ENCODE measurements at places on chromosomes 6 and 20. TPM values are rescaled to one million over a fixed set of nuclear protein-coding genes. Genes with fewer than 3 reads are reported as not detected.

GRCh38 chr6:149766156-149766769, 16.7 kb downstream of the PCMT1 start:
- no peak for DNase-seq

DNA sequence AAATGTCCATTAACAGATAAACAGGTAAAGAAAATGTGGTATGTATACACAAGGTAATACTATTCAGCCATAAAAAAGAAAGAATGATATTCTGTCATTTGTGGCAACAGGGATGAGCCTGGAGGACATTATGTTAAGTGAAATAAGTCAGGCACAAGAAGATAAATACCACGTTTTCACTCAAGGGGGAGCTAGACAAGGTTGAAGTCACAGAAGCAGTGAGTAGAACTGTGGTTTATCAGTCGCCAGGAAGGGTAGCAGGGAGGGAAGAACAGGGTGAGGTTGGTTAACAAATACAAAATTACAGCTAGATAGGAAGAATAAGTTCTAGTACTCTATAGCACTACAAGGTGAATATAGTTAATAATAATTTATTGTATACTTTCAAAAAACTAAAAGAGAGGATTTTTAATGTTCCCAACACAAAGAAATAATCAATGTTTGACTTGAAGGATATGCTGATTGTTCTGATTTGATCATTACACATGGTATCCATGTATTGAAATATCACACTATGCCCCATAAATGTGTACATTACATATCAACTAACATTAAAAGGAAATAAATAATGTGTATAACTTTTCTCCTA, 21.1 kb downstream of the RTN4IP1 start:
- DNase-seq = no peak

GRCh38 chr6:41536795-41537758, 9.1 kb upstream of the FOXP4 start:
- DNase-seq = peak; percentile 17

DNA sequence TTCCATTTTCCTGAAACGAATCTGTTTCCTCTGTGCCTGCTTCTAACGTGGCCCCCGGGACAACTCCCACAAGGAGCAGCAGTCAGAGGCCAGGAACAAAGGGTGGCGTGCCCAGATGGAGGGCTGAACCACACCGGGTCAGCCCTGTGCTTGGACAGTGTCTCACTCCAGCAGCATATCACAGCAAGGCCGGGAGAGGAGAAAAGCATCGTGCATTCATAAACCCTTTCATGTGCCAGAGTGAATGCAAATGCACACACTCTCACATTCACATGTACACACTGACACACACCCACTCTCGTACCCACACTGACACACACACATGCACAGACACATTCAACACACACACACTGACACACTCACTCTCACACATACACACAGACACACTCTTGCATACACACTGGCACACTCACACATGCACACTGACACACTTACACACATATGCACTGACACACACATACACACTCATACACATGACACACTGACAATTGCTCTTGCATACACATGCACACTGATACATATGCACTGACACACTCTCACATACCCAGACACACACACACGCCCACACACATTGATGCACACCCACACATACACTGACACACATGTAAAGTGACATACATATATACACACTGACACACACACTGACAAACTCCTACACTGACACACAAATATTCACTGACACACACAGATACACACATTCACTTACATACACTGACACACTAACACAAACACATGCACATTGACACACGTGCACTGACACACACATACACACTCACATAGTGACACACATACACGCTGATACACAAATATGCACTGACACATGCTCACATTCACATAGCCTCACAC, 237.0 kb downstream of the LRFN2 start:
- no peak for DNase-seq

GRCh38 chr20:60100780-60101179, 142.6 kb downstream of the CDH26 start:
- DNase-seq = no peak

GRCh38 chr6:158653577-158654354, 3.9 kb downstream of the SYTL3 start:
- DNase-seq = no peak

DNA sequence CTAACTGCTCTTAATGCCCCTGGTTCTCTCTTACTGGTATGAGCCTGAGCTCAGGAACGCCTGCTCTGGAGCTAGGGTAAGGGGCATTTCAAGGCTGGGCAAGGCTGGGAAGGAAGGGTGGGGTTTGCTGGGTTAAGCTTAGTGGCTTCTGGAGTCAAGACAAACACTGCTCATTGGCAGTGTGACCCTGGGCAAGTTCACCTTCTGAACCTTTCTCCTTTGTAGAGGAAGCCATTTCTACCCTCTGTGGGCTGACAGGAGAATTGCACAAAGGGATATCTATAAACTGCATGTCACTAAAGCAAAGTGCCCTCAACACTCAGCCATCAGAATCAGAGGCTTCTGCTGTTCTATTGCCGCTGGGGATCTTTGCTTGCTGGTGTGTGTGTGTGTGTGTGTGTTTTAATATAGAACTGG, 20.3 kb upstream of the LRRN4 start:
- no peak for DNase-seq

- no peak for DNase-seq
Measured at GRCh38 chr20:33733654-33734576, 2.1 kb downstream of the ZNF341 start.

DNA sequence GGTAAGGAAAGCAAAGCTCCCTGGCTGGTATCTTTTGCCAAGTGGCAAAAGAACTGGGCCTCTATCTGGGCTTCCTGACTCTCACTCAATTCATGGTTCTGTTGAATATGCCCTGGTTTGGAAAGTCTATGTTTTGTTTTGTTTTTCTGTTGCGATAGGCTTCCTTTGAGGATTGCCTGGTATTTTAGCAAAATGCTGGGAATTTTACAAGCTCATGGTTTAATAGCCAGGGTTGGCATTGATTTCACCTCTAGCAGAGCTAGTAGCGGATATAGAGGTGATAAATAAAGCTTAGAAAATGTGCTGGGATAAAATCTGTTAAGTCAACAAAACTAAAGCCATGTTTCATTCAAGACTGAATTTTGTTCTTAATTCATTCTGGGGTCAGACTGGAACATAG, 109.9 kb downstream of the RNF144B start:
- no peak for DNase-seq

GRCh38 chr6:6663421-6664135, 75.1 kb downstream of the LY86 start:
- DNase-seq = no peak

Gene POM121L2
- total RNA-seq = not detected

Gene SLC22A1
- total RNA-seq = 0.91 TPM

Gene MACROD2
- 58.1 TPM for total RNA-seq

Gene DAAM2
- 7.3 TPM for total RNA-seq

Gene CDK5RAP1
- total RNA-seq = 28.4 TPM

Gene KIF13A
- 32.3 TPM for total RNA-seq

Gene TDRD6
- 1.9 TPM for total RNA-seq

Gene LAMA2
- 30.8 TPM for total RNA-seq

Gene SHLD1
- 3.2 TPM for total RNA-seq

Gene CDSN
- not detected for total RNA-seq
